ENCODE measurements at places on chromosomes 4 and X.

DNA sequence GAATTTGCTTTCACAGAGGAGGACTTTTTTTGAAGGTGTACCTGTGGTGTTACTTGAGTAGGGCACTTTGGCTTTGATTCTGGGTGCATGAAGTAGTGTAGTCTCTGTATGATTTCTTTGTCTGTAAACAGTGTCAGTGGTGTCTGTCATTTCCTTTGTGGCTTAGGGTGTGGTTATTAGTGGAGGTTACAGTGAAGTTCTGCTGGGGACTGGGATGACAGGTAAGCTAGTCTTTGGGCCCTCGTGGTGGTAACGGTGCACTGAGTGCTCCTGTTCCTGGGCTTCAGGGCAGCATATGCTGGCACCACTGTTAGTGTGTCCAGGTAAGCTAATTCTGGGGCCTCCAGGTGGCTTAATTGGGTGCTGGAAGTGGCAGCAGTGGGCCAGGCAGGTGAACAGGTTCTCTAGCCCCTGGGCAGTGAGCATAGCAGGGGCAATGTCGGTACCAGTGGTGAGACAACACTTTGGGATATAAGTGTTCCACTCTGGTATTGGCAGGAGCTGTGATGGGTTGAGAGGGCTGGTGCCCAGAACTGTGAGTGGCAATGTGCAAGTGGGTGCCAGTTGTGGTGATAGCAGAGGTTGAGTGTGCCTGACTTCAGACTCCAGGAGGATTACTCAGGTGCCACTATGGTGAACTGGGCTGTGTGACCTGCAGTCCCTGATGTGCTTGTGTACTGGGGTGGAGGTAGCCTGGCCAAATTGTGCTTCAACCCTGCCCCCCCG is 26.0 kb upstream of the VSIG1 start:
- DNase-seq, result no peak

GRCh38 chrX:38774249-38774648 is 27.0 kb upstream of the MID1IP1 start:
- no peak for DNase-seq

- DNase-seq, result no peak
Measured at GRCh38 chr4:577499-578450, 1.7 kb upstream of the TMEM271 start.

- no peak for DNase-seq
Measured at GRCh38 chr4:107885865-107886264, 45.5 kb upstream of the CYP2U1 start.

- DNase-seq, result no peak
Measured at GRCh38 chrX:54413753-54414152, 26.5 kb upstream of the TSR2 start.
